GM23338 (cell line): ENCODE measurements at places on chromosomes 7 and 10.
A peak's percentile ranks its signal among the peaks of the same experiment; 100 is the strongest.

DNA sequence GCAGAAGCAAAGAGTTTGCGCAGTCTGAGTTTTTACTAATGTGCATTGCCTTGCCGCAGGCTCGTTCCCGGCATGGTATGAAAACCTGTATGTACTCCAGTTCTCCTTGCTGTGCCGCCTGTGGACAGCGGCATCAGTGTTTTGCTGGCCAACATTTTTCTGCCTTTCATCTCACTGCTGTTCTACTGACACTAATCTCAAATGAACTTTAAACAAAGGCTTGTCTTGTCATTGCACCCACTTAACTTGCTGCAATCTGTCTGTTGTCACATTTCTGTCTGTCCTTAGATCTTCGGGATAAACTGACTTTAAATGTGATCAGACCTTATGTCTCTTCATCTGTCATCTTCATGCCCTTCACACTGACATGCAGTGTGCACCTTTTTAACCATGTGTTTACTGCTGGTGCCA is 71.7 kb upstream of the ZNRF2 start:
- no peak for DNase-seq

DNA sequence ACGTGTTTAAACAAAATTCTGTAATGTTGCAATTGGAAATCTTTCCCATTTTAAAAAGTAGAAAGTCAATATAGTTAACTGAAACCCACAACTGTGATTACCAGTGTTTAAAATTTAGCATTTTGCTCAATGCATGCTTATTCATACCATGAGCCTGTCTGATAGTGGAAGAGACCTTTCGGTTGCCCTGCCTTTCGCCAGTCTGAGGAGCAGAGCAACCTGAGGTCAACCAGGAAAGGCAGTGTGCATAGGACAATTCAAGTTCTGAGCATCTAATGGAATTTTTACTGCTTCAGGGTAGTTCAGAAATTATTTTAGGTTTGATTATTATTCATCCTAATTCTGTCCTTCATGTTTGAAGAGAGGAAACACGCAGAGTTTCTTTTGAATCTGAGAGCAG is 100.8 kb downstream of the CUBN start:
- no peak for DNase-seq

DNA sequence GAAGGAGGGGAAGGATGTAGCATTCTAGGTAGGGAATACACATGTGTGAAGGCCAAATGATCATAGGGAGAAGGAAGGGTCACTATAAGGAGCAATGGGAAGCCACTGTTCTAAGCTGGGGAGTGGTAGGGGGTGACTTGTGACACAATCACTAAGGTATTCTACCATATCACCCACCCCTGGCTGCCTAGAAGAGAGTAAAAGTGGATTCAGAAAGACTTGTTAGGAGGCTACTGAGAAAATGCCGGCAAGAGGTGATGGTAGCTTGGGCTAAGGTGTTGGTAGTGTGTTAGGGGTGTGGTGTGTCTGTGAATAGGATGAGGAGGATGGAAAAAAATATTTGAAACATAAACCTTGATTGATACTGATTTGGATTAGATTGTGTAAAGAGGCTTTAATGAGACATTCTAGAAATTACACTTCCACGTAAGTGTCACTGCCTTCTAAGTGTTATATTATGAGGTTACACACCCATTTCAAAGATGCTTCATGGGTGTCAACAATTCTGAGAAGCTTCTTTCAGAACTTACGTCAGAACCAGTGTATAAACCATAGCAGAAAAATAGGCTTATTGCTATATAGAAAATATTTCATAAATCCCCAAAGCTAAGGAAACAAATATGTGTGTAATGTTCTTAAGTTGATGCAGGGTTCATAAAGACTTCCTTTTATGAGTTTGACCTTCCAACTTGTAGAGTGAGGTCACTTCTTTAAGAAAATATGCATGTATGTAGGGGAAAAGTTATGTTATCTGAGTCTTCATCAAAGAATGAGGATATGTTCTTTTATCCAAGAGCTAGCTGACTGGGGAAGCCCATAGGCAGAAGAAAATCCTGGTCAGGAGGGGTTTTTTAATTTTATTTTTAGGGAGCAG is 5.6 kb upstream of the BPGM start:
- no peak for DNase-seq

DNA sequence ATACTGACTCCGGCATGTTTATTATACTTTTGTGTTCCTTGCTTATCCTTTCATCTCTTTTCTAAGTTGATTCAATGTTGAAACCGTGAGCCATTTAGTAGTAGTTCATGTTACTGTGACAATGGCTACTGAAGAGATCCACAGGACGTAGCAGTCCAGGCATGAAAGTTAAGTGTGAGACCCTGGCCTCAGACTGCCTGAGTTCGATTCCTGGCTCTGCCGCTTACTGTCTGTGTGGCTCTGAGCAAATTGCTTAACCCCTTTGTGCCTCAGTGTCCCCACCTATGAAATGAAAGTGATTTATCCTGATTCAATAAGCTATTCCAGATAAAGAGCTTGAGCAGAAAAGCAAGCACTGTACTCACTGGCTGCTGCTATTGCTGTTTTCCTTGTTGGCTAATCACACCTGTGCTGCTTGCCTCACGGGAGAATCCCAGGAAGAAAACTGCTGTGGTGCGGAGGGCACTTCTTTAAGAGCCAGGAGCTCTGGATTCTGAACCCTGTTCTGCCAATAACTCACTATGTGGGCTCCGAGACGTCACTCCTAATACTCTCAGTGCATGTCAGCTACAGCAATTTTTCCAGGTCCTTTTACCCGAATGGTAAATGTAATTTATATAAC is 38.4 kb downstream of the PNLIPRP2 start:
- no peak for DNase-seq

DNA sequence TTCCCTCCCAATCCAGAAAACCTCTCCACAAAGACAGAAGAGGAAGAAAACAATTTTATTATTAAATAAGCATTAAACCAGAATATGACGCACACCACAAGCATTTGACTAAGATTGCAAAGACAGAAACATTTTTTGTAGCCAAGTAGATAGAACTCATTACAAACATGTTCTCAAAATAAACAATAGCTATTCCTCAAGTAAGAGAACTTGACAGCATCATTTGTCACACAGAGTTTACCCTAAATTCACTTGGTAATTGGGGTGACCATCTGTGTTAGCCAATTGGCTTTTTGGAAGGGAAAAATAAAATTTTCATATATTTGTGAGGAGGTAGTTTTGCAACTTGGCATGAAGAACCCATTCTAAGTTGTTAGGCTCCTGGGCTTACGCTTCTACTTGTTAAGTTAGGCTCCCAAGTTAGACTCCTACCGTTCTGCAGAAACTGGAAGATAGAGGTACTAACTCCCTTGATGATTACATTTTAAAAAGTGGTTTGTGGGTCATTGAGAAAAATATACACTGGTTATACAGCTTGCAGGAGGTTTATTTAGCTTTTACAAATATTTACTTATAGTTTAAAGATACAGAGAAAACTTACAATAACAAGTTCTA is 618.6 kb upstream of the CNTNAP2 start:
- no peak for DNase-seq

- no peak for DNase-seq
These were observed 57.7 kb downstream of the PPP1R3C start for GRCh38 chr10:91575044-91575610.

DNA sequence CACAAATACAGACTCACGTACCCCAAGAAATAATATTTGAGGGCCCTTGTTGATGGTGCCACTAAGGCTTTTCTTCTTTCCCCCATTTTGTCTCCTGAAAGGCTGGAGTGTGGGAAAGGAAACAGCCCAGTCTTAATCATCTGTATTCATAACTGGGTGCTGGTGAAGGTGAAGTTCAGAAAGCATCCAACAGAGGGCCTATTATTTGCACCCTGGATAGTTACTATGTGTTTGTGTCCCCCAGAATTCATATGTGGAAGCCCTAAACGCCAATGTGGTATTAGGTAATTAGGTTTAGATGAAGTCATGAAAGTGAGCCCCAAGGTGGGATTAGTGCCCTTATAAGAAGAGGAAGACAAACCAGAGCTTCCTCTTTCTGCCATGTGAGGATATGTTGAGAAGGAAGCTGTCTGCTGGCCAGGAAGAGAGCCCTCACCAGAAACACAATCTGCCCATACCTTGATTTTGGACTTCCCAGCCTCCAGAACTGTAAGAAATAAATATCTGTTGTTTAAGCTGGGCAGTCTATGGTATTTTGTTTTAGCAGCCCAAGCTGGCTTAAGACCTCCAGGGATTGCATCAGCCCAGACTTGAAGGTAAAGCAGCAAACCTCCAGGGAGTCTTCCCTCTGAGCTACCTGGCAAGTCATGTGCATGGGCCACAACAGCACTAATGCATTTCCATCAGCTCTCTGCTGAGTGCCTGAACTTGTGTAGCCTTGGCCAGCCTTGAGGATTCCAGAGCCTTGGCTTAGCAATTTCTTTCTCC is 90.0 kb upstream of the ADRB1 start:
- peak; percentile 39 for DNase-seq

- no peak for DNase-seq
These were observed 133.5 kb downstream of the HBP1 start for GRCh38 chr7:107302250-107302847.

GRCh38 chr7:117800406-117800805 is 72.8 kb downstream of the CTTNBP2 start:
- no peak for DNase-seq

DNA sequence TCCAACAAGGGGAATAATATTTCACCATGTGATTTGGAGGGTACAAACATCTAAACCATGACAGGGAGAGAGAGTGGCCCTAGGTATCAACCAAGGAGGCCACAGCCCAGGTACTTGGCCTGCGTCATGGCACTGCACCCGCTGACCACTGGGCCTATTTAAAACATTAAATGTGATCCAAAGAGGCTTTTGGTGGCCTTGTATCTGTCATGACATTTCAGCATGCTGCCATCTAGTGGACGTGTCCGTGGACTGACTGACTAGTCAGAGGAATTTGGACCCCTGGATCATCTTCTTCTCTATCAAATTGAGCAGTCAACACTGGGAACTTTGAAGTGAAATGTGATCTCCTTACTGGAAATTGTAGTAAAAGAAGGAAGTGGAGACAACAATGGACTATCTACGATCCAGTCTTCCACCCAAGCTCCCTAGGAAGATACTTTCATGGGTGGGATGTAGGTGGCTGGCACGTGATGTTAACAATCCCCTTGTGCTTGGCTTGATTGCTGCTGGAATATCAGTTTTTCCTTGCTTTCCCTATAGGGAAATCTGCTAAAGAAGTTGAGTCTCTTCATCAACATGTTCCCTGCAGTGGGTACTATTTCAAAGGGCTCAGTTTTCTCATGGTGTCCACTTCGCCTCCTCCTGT is 24.6 kb upstream of the ITGA8 start:
- peak; percentile 92 for DNase-seq

- no peak for DNase-seq
These were observed 55.8 kb downstream of the PIK3AP1 start for GRCh38 chr10:96664563-96664962.

DNA sequence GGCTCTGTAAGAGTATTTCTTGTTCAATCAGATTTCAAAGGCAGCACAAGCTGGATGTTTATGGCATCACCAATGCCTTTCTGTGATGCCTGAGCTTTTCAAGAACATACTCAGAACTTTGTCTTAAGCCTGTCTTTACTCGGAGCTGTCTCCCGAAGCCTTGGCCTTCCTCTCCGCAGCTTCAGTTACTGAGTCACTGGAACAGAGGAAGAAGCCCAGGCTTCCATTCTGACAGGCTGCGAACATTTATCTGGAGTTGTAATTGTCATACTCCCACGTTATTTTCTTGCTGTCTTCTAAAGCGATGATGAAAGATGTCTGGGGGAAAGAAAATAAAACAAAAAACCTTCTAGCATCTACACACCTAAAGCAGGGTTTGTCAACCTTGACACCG is 43.9 kb downstream of the GRK5 start:
- no peak for DNase-seq

- DNase-seq: peak; percentile 54
These were observed 45.9 kb upstream of the ATP6V0A4 start for GRCh38 chr7:138843632-138844580.

- peak; percentile 67 for DNase-seq
These were observed at the start of gene TRIM8 for GRCh38 chr10:102644066-102644645. TRIM8 (plus strand) TSS chr10:102644479; CDS start chr10:102644618, 139 bp downstream.

DNA sequence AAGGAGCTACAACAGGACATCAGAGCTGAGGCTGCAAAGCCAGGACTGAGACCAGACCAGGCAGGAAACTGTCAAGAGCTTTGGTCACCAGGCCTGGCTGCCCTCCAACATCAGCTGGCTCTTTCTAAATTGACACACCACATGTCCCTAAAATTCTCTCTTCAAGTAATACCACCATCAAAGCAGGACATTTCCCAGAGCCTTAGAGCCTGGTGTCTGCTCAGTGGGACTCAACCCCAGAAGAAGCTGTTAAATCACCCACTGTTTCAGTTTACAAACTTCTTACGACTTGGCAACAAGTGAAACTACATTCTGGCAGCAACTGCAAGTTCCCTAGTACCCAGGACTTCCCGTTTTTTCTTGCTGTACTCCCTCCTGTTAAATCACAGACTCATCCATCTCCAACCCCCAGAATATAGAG is 3.8 kb upstream of the IL6 start:
- DNase-seq: no peak

DNA sequence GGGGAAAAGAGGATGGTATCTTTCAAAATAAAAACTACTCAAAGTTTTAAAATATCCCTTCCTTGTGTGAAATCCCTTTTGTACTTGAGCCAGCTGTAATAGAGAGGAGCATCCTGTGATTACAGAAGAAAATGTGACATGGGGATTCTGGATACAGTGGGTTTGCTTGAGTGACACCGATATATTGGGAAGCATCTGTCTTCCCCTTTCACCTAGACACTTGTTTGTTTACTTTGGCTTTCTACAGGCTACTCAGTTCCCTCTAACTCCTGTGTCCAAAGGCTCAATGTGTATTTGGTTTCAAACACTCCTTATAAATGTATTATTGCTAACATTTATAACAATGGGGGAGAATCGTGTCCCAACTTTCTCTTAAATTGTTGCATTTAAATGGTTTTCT is 24.4 kb downstream of the CPED1 start:
- DNase-seq: no peak

DNA sequence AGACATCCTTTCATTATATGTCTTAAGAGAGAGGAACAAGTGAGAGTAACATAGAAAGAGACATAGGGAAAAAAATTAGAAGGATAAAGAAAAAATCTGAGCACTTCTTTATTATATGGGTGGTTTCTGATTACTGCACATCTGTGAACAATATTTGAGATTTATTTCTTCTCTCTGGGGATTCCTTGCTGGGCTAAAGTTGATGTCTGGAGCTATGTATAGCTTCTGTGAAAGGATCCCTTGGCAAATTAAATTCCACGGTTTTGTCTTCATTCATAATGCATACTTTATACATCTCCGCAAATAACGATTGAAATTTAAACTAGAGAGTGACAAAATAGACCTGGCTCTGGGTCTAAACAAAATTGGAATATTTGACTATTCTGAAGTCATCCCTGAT is 232.2 kb upstream of the CTBP2 start:
- DNase-seq: no peak

DNA sequence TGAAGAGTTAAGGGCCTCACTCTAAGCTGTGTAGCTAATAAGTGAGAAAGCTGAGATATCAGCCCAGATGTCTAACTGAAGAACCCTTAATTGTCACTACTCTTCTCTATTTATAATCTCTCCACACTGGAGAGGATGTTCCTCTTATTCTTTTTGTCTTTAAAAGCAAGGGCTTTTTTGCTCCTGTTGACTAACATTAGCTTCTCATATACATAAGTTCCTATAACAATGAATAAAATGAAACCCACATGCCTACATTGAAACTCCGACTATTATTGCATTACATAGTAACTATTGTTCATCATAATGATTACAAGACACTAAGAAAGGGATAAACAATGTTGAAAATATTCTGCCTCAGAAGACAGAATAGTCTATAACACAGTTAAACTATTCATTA is 67.1 kb downstream of the GNAT3 start:
- DNase-seq: no peak

- peak; percentile 75 for DNase-seq
These were observed 1061.1 kb upstream of the GHITM start for GRCh38 chr10:83078160-83078559.

GRCh38 chr10:59536167-59537014 is 173.3 kb downstream of the SLC16A9 start:
- peak; percentile 17 for DNase-seq
